ENCODE measurements at places on chromosomes 5 and 9.

DNA sequence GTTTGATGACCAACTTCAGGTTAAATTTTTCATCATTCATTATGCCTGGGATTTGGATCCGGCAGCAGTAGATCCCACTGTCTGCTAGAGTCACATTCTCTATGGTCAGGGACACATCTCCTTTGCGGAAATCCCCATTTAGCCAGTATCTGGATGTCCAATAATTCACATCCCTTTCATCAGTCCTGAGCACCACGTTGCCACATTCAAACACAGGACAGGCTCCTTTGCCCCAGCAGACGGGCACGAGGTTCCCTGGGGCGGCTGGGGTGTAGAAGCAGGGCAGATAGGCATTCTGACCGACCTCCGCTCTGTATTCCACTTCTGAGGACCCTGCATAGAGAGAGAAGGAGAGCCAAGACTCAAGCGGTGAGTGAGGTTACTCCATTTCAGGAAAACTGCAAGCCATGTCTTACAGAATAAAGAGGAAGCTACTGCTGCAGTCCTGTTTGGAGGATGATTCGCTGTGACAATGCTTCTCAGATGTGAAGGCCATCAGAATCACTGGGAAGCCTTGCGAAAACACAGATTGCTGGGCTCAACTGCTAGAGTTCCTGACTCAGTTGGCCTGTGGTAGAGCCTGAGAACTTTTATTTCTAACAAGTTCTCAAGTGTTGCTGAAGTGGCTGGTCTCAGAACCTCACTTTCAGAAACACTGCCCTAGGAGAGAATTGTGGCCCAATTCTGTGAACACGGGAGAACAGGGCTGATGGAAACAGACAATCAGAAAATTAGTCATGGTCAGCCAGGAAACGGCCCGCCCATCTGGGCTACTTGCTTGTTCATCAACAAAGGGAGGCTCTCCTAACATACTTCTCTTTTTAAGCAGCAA is 2.0 kb downstream of the HAVCR2 start:
- no peak for DNase-seq

- no peak for DNase-seq
These were observed 15.9 kb upstream of the DMRT2 start for GRCh38 chr9:1034271-1034670.

GRCh38 chr5:42993516-42994245 is 46.4 kb downstream of the ANXA2R start:
- DNase-seq: no peak

DNA sequence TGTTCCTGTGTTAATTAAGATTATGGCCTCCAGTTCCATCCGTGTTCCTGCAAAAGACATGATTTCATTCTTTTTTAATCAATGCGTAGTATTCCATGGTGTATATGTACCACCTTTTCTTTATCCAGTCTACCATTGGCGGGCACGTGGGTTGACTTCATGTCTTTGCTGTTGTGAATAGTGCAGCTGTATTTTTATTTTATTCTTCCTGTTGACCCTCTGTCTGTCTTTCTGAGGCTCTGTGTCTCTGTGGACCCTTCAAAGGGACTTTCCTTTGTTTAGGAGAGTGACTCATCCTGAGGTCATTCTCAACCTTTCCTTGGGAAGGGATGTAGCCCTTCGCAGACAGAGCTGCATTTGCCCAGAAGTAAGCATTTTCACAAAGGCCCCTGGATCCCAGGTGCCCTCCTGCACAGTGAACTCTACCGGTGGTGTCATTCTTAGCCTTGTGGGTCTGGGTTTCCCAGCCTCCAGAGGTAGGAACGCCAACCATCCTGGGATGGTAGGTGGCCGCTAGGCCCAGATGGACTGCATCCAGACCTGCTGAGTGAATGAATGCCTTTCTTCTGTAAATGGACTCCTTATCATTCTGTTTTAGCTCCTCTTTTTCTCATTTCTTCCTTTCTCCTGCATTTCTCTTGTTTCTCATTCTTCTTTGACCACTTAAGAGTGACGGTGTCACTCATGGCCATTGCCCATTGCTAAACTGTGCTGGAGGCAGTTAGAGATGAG is 22.4 kb downstream of the TRIO start:
- no peak for DNase-seq

GRCh38 chr5:161709239-161709638 is 23.7 kb downstream of the GABRA6 start:
- DNase-seq: no peak

DNA sequence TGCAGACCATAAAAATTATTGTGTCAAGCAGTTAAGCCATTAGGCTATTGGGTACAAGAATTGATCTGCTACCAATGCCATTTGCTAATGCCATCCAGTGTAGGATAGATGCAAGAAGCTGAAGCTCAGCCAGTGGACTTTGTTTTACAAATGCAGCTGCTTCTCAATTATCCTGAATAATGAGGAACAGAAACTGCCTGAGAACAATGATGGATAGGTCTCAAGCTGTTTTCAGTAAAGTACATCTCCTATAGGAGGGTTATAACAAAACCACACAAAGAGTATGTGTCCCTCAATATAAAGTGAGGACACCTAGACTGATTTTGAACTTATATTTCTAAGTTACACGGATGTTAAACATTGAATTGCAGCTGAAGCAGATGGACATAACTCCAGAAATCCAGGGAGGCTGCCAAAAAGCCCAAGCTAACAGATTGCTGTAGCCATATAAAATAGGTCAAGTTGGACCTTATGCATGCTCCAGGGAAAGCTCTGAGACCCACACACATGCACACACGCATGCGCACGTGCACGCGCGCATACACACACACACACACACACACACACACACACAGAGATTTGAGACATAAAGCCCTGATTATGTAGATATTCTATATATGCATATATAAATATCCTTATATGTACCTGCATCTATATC is 482.7 kb upstream of the CD180 start:
- no peak for DNase-seq

DNA sequence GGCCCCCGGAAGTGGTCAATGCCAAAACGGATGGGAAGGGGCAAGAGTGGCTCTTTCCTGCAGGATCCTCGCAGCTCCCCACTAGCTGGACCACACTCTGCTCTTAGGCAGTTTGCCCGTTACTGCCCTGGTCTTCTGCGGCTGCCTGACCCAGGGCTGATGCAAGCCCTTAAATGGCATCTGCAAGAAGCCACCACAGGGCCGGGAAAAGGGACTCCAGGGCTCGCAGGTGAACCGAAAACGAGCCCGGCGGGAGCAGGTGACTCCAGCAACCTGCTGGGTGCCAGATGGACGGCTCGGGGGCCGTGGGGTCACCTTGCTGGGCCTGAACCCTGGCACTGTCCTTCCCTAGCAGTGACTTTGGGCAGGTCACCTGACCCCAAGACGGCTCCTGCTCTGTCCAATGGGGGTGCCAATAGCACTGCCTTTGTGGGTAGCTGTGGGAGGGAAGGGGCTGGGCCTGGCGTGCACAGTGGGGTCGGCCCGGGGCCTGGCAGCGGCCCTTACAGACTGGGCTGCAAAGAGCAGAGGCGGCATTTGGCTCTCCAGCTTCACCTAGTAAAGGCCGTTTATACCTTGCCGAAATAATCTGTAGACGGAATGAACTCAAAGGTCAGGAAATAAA is 1.3 kb downstream of the TMEM250 start:
- no peak for DNase-seq

DNA sequence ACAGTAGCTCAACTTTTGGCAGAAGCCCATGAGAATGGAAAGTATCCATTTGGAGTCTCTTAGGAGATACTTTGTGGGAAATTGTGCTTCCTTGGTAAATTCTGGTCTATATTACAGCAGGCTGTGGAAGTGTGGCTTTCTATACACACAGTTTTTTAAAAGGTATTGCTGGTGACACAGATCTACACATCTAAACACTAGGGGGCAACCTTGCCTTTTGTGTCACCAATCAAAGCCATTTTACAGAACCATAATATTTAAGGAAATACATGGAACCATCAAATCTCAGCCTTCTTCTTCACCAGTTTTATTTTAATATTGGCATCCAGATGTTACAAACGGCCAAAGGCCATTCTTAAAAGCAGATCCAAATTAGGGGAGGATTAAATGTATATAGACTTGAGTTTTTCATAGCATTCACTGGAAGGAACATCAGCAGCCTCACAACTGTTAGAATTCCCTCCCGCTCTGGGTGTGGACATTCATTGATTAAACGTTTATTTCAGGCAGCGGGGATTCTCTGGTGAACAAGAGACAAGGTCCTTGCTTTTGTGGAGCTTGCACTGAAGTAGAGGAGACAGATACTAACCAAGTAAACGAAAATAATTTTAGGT is 132.4 kb upstream of the EPB41L4A start:
- no peak for DNase-seq

DNA sequence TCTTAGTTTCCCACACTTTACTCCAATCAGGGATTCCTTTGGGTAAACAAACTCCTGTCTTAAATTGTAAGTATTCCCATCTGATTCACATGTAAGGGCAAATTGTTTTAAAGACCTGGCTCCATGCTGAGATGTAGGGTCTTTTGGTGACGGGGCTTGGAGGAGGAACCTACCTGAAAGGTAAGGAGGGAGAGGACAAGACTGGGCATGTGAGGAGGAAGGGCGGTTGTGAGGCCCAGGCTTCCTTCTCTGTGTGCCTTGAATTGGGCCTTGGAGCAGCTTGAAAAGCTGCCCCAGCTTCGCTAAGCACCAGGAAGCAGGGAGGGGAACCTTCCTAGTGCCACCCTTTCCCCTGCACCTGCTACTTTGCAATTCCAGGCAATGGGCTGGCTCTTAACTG is 86.8 kb downstream of the C9orf152 start:
- DNase-seq: no peak

GRCh38 chr5:61306531-61307131 is 25.4 kb upstream of the ZSWIM6 start:
- no peak for DNase-seq

DNA sequence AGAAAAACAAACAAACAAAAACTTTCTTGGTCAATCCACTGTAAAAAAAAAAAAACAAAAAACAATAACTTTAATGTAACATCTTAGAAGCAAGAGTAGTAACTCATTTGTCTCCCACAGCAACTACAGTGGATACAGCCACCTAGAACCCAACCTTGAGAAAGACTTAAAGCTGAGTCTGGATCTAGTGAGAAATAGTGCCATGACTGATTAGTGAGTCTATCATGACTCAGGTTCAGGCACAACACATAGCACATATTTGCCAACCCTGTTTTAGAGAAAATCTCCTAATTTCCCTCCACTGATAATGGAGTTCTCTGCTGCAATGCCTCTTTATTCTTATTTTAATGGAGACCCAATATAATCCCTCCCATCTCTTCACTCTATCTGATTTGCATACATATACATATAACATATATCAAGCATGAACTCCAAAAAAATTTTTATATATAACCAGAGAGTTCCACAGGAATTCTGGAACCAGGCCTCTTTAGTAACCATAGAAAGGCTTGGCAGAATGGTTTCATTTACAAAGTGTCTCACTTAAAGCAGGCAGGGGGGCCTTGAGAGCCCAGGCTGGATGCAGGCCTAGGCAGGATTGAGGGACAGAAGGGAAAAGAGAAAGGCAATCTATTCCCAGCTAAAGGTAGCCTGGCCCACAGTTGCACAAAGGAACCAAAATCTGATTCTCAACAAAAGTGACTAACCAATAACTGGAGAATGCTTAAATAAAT is 11.9 kb upstream of the NR4A3 start:
- no peak for DNase-seq

DNA sequence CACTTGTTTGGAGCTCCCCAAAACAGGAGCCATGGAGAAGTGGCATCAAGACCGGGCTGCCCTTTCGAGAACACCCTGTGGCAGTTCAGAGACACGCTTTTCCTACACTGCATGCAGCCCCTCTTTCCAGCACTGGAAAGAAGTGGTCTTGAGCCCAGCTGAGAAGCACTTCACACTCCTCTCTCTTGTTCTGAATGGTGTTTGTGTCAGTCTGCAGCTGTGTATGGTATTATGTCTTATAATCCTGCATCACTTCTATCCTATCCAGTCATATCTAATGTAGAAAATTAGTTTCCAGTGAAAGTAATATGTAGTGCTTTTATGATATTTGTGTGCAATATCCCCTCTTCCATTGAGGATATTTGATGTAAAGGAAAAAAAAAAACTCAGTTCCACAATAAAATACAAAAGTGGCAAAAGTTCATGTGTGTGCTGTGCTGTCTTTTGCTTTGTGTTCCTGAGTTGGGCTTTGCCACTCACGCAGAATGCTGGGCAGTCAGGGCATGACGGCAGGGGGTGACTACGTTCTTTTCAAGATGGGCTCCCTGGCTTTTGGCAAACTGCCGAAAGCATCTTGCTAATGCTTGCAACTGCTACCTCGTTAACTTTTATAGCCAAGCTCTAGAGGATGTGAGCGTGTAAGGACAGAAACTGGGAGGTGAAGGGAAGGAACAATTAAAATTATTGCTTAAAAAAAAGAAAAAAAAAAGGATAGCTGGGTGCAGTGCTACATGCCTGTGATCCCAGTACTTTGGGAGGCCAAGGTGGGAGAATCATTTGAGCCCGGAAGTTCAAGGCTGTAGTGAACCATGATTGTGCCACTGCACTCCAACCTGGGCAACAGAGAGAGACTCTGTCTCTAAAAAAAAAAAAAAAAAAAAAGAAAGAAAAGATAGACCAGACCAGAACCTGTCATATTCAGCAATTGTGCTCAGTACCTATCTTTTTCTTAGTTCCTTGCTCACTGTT is 102.2 kb downstream of the MAP1B start:
- DNase-seq: no peak

DNA sequence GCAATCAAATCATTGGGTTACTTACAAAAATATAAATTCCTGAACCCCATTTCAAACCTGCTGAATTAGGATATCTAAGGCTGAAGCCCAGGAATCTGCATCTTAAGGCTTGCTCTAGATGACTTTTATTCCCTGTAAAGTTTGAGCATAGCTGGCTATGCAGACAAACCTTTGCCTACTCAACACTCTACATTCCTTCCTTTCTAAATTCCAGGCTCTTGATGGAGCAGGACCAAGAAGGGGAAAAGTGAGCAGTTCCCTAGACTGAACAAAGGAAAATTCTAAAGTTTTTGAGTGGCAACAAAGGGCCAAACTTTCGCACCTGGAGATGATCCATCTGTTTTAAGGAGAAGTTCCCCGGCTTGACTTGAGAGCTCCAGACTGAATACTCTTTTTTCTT is 9.8 kb upstream of the ADRA1B start:
- no peak for DNase-seq

DNA sequence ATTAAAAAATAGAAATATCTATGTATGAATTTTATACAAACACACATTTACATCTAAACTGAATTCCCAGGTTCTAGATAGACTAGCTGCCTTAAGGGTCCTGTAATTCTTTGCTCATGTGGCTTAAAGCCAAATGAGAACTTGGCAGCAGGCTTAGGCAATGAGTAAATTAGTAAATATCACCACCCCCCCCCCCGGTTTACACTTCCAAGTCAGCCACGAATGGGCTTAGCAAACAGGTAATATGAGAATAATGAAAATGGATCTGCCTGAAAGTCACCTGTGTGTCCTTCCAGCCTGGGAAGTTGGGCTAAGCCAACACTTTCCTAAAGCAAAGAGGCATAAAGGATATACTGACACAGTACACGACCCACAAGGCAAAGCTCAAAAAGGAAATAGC is 108.6 kb downstream of the KLHL3 start:
- no peak for DNase-seq

DNA sequence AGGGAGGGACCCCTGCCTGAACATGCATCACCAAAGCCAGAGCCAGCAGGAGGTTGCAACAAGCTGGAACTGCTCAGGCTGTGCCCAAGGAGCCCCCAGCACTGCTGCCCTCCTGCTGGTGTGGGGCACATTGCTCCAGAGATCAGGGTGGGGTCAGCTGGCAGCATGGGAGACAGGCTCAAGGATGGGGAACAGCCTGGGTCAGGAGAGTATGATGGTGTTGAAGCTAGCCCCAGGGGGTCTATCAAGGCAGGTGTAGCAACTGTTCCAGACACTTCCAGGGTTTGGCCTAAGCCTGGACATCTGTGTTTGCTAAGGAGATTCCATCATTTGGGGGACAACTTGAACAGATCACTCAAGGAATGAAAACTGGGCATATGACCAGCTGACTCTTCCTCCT is 133.1 kb downstream of the ATPSCKMT start:
- no peak for DNase-seq

Measured in NCI-H2081 treated with DMSO at 0.1 percent for 48 hours (cell line).